Naive thymus-derived CD4-positive, alpha-beta T cell (primary cell): ENCODE measurements at places on chromosomes 7 and 10. TPM values are rescaled to one million over a fixed set of nuclear protein-coding genes. Genes with fewer than 3 reads are reported as not detected.

TMEM229A gene
- not detected for total RNA-seq

CDHR1 gene
- total RNA-seq, result not detected

OR2A7 gene
- total RNA-seq, result 2.6 and 3.7 TPM in 2 replicates

TNS3 gene
- total RNA-seq, result 1.4 TPM

DPP6 gene
- total RNA-seq, result not detected

SEC31B gene
- total RNA-seq, result 273 and 295 TPM in 2 replicates

CPSF4 gene
- 42.9 TPM for total RNA-seq

CALML5 gene
- not detected for total RNA-seq

MAGI2 gene
- 0.17 TPM for total RNA-seq

FRA10AC1 gene
- total RNA-seq, result 15.5 TPM

PVRIG gene
- total RNA-seq, result 77.9 TPM

NUTM2A gene
- 1.9 TPM for total RNA-seq

AKR1B1 gene
- total RNA-seq, result 106 TPM

GNAT3 gene
- total RNA-seq, result not detected

CYP51A1 gene
- total RNA-seq, result 15.3 TPM

CRTAC1 gene
- total RNA-seq, result not detected

ZNF282 gene
- total RNA-seq, result 15.1 TPM

AVPI1 gene
- 2.2 TPM for total RNA-seq
